T-helper 9 cell (primary cell): ENCODE measurements at places on chromosomes 13 and 19.

DNA sequence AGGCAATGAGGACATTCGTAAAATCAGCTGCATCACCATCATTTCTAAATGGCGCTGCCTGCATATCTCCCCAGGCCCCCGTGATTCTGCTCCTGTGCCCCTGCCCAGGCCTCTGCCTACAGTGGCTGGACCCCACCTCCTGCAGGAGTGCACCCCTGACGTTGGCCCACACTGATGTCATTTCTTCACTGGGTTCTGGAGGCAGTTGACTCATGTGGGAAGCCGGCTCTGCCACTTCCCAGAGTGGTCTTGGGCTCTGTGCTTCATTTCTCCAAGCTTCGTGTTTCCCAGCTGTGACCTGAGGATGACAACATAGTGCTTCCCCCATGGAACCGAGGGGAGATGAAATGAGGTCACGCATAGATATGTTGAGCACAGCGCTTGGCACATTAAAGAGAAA lies 19.9 kb downstream of the CCNE1 start:
- no peak for DNase-seq

DNA sequence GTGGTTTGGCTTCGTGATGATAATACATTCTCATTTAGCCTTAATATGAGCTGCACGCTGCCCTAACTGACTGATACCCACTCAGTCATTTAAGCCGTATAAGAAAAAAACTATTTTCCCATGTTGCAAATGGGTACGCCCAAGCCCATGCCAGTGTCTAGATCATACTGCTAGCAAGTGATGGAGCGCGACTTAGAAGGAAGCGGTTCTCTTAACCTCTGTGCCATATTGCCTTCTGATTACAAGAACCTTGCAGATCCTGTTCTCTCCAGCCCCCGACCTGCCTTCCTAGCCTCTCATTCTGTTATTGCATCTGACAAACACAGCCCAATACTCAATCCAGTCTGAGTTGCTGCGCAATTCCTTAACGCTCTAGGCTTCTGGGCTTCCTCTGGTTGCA lies 603 bp downstream of the GPALPP1 start:
- no peak for DNase-seq

- no peak for DNase-seq
Observed at GRCh38 chr19:54551950-54552912, 21.4 kb upstream of the LILRA2 start.

- no peak for DNase-seq
Observed at GRCh38 chr19:19550485-19550929, 12.4 kb downstream of the CILP2 start.

- DNase-seq = peak; percentile 63
Observed at GRCh38 chr19:14440049-14440448, 6.9 kb downstream of the PKN1 start.

- no peak for DNase-seq
Observed at GRCh38 chr13:63085851-63086250, 1670.2 kb upstream of the PCDH20 start.

GRCh38 chr13:20796791-20797508 lies 23.2 kb upstream of the EEF1AKMT1 start:
- DNase-seq = no peak

DNA sequence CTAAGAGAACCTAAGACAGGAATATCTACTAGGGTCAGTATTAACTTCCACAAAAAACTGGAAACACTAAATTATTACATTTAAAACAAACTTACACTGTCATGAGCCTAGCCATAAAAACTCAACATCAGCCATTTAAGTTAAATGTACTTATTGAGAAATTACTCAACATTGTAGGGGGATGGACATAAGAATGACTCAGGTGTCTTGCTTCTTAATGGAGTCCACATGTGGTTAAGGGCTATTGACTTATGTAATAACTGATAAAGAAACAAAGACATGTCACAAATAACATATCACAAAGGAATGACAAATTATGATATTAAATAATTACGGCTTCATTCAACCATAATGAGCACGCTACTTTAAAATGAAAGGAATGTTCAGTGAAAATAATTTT lies 36.2 kb downstream of the CLDN10 start:
- no peak for DNase-seq

DNA sequence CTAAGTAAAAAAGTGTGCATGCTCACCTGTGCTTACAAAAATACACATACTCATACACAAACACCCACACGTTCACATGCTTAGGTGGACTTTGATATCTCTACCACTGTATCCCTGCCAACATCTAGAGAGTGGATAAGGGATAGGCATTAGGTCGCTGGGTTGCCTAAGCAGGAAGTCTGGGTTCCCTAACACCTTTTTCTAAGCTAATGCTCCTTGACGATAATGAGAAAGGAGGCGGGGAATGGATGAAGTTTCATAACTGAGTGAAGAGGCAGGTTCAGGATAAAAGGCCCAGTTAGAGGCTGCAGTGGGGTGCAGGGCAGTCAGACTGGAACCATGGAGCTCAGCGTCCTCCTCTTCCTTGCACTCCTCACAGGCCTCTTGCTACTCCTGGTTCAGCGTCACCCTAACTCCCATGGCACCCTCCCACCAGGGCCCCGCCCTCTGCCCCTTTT lies 41.9 kb upstream of the CYP2A7 start:
- DNase-seq = no peak

DNA sequence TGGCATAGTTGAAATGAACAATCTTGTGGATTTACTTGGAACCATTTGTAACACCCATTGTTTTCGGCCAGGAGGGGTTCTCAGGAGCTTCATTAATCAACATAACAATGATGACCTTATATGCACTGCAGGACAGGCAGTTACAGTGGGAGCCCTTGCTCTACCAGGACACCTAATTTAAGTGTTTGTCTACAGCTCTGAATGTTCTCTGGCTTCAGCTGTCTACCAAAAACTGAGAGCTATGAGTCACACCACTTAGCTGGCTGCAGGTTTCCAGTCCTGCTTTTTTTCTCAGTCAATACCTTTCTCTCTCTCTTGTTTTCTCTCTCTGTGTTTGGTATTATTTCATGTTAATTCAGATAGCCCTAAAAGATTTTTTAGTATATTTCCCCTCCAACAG lies 105.4 kb upstream of the MBNL2 start:
- no peak for DNase-seq

DNA sequence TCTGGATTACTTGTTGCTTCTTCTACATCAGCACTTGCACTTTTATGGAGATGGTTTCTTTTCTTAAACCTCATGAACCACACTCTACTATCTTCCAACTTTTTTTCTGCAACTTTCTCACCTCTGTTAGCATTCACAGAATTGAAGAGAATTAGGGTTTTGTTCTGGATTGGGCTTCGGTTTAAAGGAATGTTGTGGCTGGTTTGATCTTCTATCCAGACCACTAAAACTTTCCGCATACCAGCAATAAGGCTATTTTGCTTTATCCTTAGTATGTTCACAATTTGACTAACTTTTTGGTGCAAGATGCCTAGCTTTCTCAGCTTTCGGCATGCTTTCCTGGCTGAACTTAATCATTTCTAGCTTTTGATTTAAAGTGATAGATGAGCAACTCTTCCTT lies 666.7 kb upstream of the MIR17HG start:
- no peak for DNase-seq

DNA sequence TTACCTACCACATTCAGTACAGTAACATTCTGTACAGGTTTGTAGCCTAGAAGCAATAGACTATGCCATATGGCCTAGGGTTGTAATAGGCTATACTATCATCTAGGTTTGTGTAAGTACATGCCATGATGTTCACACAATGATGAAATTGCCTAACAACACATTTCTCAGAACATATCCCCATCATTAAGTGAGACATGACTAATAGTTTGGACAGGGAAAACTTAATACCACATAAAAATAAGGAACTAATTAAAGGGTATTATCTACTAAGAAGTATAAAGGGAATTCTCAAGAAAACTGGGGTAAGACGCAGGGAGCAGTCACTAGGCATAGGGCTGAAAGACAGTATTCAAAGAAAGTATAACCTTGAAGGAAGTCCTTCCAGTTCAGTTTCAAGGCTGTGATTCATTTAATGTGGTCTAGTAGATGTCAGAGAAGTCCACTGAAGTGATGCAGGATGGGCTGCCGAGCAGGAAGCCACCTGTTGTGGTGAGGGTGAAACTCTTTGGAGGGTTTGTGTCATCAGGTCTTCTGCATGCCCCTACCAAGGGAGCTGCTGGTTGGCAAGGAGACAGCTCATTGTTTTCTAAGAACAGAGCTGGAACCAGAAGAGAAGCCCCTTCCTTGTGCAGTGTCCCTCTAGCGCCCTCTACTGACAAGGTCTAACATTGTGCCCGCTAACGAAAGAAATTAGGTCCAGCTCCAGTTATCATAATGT lies 122.9 kb downstream of the OLFM4 start:
- DNase-seq = no peak

- DNase-seq = no peak
Observed at GRCh38 chr19:28022506-28022905, 1190.4 kb downstream of the UQCRFS1 start.

- DNase-seq = no peak
Observed at GRCh38 chr13:110137680-110138009, 169.3 kb downstream of the COL4A1 start.

- no peak for DNase-seq
Observed at GRCh38 chr13:39462428-39462827, 140.6 kb downstream of the LHFPL6 start.
